ENCODE measurements at places on chromosomes 16 and 17.

- DNase-seq: no peak
Observed at GRCh38 chr16:57632568-57632967, 4.1 kb downstream of the ADGRG1 start.

GRCh38 chr16:23119570-23119969 is 29.7 kb downstream of the USP31 start:
- DNase-seq: no peak

GRCh38 chr16:3623642-3624041 is 12.2 kb upstream of the SLX4 start:
- no peak for DNase-seq

DNA sequence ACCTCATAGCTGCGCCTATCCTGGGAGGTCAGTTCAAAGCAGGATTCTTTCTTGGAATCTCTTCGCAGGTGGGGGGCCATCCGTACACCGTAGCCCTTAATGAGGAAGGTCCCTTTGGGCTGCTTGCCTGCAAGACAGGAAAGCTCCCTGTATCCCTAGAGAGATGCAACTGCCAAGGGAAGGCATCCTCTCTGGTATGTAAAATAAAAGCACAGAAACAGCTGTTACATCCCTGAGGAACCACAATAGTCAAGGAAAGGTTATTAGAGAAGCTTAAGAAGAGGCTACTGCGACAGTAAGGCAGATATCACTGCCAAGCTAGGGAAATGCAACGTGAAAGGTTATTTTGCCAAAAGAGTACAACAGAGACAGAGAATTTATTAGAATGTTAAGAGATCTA is 77.2 kb downstream of the SNX11 start:
- DNase-seq: no peak

DNA sequence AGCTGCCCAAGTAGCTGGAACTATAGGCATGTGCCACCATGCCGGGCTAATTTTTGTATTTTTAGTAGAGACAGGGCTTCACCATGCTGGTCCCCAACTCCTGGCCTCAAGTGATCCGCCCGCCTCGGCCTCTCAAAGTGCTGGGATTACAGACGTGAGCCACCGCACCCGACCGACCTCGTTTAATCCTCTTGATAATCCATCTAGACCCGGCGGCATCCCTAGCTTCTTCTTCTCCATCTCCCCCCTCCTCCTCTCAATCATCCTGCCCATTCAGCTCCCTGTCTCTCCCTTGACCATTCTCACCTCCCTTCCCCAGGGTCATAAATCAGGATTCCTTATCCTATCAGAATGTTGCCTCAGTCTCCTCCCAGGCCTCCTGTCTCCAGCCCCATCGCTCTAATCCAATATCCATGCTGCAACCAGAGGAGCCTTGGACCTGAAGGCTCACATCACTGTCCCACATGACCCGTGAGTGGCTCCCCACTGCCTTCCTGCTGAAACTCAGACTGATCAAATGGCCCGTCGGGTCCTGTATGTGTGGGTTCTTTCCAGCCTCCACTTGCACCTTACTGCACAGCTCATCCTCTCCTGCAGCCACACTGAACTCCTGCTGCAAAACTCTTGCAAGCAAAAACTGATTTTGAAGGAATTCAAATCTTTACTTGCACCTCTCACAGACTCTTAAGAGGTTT is 74.1 kb upstream of the CDH5 start:
- DNase-seq: no peak
